ENCODE measurements at places on chromosomes 7 and 10.

DNA sequence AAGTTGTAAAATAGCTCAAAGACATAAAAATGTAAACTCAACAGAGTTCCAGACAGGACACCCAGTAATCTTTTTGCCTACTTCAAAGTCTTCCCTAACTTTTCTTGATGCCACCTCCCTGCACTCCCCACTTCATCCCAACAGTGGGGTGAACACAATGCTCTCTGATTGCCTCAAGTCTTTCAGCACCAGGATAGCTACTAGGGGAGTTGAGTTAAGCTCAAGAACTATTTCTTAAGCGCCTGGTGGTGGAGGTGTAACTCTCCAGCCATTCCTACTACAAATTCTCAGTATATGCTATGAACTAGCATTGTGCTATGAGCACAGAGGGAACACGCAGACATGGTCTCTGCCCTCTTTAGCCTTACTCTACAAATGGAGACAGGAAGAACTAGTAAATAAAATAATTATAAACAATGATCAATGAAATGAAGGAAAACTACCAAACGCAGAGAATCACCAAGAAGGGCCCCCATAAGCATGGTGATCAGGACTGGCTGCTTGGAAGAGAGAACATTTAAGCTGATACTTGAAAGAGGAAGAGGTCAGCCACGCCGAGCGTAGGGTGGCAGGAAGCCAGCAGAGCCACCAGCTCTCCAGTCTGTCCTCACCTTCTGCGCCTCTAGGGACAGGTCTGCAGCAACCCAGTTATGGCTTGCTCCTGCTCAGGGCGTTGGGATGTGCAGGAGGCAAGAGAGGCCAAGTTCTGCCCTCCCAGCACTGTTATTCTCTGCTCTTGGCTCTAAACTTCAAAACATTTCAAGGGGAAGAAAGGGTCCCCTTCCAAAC, 16.7 kb upstream of the FRA10AC1 start:
- no peak for DNase-seq

DNA sequence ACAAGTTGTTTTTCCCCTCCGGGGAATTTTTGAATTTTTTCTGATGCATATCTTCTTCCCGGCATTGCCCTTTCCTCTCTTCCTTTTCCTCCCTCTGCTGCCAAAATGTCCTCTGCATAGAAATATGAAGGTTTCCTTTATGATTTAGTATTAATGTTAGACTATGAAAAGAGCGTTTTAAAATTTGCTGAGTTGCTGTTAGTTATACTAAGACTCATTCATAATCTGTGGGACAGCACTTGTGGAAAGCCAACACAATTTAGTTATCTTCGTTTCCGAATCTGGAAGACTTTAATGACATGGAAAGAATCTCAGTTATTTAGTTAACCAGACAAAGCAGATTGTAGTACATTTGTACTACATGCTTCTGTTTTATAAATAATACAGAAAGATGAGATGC, 25.0 kb downstream of the POU6F2 start:
- DNase-seq = no peak

- DNase-seq = no peak
These were observed 594.5 kb downstream of the ACTR3B start for GRCh38 chr7:153354071-153354470.

DNA sequence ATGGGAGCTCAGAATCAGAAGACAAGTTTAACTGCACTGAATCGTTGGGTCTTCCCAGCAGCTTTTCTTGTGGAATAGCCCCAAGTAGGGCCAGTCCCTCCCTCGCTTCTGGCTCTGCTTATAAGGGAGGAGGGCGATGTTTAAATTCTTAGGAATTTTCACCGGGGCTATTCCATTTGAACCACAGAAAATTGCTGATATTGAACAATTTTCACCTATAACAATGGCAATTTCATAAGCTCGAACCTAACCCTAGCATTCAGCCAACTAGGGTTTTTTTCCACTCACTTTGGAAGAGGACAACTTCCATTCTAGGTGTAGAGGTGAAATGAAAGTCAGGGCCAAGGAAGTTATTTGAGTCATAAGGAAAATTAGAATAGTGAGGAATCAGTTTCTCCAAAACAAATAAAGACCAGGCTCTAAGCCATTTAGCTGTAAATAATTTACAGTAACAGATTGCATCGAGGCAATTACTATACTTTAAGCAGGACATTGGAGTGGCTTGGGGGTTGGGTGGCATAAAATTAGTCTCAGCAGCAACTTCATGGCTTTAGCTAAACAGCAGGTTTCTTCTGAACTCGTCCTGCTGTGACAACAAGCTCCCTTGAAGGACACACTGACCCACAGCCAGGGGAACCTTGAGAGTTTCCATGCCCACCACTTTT, 1.5 kb upstream of the ATP6V0A4 start:
- DNase-seq = no peak

- DNase-seq = peak; percentile 10
These were observed 356.4 kb downstream of the ANKRD7 start for GRCh38 chr7:118580743-118581382.

DNA sequence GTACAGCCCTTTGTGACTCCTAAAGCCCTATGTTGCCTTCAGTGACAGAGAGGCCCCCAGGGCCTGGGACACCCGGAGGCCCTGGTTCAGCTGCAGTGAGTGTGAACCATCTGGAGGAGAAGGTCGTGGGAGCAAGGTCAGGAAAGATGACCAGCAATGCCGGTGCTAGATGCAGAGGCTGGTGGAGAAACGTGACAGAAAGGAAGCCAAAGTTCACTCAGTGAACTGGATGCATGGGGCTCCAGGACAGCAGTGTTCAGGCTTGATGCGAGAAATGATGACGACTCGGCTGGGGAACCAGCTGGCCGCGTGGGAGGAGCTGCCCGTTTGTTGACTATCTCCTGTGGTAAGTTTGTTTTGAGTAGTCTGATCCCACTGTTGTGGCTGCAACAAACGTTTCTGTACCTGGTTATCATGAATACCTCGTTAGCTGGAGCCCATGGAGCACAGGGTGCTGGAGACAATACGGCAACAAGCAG, 54.1 kb upstream of the MKRN1 start:
- DNase-seq = no peak

- no peak for DNase-seq
These were observed 282.0 kb upstream of the ADARB2 start for GRCh38 chr10:2019281-2019680.

DNA sequence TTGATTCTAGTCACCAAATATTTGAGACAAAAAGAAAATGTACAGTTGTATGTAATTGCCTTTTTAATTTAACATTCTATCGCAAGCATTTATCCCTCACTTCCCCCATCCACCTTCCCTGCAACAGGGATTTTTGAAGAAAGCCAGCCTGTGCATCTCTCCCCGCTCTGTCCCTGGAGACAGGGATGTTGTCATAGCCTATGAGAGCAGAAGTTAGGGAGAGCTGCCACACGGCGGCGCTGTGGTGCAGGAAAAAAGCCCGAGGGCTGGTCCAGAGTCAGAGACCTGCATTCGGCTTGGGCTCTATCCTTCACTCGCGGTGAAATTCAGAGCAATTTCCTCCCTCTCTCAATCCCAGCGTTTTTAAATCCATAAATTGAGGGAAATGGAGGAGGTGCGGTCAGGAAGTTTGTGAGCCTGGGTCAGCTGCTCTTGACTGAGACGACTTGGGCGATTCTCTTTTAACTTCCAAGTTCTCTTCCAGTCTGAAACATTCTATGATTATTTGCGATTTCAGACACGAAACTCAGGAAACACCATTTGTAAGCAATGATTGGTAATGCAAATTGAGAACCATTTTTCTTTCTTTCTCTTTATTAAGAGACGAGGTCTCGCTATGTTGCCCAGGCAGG, 17.5 kb downstream of the HKDC1 start:
- peak; percentile 93 for DNase-seq

DNA sequence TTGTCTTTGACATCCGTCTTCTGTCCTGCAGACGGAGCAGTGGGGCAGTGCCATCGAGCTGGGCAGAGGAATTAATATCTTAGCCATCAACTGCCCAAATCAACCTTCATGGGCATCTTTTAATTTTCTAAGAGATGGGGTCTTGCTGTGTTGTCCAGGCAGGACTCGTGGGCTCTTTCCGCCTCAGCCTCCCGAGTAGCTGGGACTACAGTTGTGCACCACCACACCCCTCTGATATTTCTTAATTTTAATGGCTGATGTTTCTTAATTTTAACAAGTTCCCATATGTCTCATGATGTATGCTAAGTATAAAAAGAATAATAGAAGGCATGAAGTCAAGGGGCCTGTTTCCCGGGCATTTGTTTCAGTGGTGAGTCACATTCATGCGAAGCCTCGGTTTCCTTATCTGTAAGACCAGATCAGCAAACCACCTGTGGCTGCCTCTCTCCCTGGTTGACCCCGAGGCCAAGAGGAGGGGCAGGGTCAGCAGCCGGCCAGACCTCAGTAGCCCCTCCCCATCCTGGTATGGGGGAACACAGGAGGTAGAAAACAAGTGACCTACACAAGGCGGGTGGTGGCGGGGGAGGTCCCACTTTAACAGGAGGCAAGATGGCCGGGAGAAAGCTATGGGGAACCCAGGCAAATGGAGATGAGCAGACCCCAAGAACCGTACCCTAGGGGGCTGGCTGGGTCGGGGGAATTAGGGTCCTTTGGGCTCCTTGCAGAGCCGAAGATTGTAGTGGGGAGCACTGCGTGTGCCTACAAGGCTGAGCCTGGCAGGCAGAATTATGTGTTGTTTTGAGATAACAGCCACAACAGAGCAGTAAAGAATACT, 85.5 kb downstream of the CUX1 start:
- DNase-seq = peak; percentile 71

DNA sequence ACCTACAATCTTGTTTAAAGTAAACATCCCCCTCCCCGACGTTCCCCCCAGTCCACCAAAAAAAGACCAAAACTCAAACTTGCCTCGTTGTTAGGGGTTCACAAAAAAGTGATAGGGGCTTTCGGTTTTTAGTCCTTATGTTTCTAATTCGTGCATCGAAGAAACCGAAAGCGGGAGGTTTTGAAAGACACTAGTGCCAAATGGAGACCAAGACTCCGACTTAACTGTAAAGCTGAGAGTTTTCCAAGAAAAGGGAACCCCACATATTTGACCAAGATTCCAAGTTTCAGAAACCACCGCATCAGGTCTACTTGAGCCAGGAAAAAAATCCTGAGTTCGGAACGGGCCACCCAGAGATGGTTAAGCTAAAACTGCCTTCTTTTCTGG, 534 bp downstream of the PSMA2 start:
- no peak for DNase-seq

Measured in ELF-1 (cell line).